T follicular helper cell (primary cell): ENCODE measurements at places on chromosomes 12 and 14.

DNA sequence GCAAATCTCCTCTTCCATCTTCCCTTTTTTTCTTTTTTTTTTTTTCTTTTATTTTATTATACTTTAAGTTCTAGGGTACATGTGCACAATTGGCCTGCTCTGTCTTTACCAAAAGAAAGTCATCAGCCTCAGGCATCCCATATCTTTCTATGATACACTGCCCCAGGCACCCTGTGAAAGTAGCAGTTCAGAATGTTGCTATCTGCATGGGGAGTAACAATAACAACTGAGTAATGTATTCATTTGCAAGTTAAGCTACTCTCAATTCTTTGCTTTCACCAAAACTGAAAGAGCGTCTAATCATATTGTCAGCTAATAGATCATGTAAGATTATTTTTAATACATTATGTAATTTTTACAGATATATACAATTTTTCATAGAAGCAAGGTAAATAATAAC, 13.5 kb upstream of the GCH1 start:
- DNase-seq, result no peak

- DNase-seq, result no peak
Observed at GRCh38 chr12:113298861-113299545, 35.9 kb downstream of the SLC8B1 start.

- no peak for DNase-seq
Observed at GRCh38 chr12:33759279-33759678, 263.0 kb upstream of the ALG10 start.

DNA sequence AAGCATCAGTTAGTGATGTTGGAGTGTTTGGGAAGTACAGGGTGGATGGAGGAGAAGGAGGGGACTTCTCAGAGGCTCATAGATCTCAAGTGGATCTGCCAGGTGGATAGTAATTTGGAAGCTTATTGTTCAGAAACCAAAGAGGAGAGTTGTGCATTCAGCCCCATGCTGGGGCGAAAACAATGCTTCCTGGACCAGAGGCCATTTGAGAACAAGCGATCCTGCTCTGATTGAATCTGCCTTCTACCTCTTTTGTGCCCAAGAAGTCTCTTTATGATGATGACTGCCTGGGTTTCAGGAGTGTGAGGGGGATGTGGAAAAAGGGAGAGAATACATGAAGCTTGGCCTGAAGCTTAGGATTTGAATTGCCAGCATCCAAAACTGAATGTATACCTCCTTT, 110.8 kb upstream of the SRRM4 start:
- no peak for DNase-seq

GRCh38 chr12:79932357-79932756, 2.5 kb downstream of the PPP1R12A start:
- DNase-seq, result no peak

DNA sequence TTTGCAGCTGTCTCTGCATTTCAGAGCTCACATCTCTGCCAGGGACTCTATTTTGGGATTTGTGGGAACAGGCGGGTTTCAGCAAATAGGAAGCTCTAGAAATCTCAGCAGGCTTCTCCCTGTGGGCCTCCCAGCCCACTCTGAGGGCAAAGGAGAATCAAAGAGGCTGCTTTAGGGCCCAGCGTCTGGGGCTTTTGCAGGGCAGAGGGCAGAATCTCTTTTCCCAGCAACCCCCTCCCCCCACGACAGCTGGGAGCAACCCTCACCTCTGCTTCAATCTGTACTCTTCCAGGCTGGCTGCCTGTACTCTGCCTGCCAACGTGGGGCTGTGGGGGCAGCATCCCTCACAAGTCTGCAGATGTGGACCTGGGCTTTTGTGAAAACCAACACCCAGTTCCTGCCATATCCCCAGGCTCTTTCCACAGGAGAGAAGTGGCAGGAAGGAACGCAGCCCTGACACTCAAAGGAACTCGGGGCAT, 529.6 kb upstream of the TBX3 start:
- DNase-seq, result no peak

GRCh38 chr12:56420411-56420810, 28.8 kb downstream of the TIMELESS start:
- no peak for DNase-seq

- DNase-seq, result no peak
Observed at GRCh38 chr12:28388879-28389278, 198.6 kb downstream of the CCDC91 start.

- no peak for DNase-seq
Observed at GRCh38 chr14:54981698-54982097, 45.2 kb downstream of the WDHD1 start.

DNA sequence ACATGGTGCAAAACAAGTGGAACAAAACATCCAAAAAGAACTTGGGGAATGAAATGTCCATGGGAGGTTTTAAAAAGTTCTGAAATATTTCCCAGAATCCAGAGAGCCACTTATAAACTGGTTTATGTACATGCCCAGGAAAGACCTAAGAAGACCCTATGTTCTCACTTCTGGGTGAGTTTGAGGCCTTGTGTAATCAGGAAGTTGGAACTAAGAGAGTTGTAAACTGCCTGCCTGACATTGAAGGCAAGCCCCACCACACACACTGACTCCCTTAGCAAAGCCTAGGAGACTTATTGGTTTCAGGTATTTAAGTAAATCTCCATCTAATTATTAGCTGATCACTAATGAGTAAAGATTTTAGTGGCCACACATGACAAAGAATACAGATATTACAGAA, 142.5 kb downstream of the LRIG3 start:
- no peak for DNase-seq

DNA sequence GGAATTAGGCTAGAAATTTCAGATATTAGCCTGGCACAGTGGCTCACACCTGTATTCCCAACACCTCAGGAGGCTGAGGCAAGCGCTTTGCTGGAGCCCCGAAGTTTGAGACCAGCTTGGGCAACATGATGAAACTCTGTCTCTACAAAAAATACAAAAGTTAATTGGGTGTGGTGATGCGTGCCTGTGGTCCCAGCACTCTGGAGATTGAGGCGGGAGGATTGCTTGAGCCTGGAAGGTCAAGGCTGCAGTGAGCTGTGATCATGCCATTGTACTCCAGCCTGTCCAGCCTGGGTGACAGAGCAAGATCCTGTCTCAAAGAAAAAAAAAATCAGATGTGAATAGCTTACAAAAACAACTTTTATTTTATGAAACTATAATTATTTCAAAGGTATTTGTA, 15.1 kb downstream of the FRMD6 start:
- no peak for DNase-seq

GRCh38 chr14:38297681-38298080, 41.8 kb upstream of the CLEC14A start:
- no peak for DNase-seq
